Hypothalamus (tissue), 51 donors: ENCODE measurements at places on chromosomes 13 and 19.

DNA sequence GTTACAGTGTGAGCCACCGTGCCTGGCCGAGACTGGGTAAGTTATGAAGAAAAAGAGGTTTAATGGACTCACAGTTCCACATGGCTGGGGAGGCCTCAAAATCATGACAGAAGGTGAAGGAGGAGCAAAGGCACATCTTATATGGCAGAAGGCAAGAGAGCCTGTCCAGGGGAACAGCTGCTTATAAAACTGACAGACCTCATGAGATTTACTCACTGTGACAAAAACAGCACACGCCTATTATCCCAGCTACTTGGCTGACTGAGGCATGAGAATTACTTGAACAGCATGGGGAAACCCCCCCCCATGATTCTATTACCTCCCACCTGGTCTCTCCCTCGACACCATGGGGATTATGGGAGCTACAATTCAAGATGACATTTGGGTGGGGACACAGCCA is 23.4 kb upstream of the ZNF561 start:
- no peak for DNase-seq

- no peak for DNase-seq
These were observed 66.2 kb downstream of the ZMYM2 start for GRCh38 chr13:20024702-20025101.

- no peak for DNase-seq
These were observed 94.9 kb downstream of the TM9SF2 start for GRCh38 chr13:99596180-99596579.

DNA sequence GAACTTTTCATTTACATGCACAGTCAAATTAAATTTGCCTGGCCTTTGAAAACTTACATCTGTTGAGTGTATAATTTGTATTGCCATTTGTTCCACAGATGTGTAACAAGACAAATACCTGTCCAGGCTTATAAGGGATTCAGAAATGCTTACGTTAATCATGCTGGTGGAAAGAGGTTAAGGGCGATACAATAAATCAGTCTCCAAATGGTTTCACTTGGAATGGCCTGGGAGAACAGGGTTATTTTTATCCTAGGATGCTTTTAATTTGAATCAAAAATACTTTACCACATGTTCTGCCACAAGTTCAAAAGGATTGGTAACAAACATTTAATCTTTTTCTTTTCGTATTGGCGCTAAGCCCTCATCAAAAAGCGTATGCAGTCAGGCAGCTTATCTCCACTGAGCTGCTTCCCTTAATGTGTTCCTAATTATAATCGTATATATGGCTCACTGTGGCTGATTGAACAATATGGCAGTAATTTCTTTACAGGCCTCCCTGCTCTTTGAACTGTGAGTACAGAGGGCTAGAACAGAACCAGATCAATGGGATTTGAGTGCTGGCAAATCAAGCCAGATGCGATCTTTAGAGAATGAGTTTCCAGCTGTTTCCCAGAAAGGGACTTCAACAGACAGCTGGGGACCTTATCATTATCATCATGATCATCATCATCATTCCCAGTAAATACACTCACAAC is 425.7 kb downstream of the SPRY2 start:
- DNase-seq: no peak

DNA sequence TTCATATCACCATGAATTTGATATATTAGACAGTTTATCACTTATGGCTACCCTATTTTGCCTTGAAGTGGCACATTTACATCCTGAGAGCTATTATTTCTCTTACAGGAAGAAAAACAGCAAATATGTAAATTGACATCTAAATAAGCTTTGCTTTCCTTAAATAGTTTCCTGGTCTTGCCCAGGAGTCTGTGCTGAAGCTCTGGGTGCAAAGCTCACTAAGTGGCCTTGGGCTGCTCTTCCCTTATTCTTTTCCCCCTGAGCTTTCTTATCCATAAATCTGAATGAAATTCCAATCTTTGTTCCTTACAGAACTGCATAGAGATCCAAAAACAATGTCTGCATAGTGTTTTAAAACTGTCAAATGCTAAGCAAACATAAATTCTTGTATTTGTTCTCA is 56.3 kb downstream of the TNFSF13B start:
- DNase-seq: no peak

GRCh38 chr13:45086484-45086883 is 33.8 kb upstream of the GTF2F2 start:
- no peak for DNase-seq

GRCh38 chr19:48868114-48868886 is at the start of gene PLEKHA4:
Gene PLEKHA4 (minus strand): TSS chr19:48868617. CDS start chr19:48867620, 997 bp downstream.
- DNase-seq: no peak

DNA sequence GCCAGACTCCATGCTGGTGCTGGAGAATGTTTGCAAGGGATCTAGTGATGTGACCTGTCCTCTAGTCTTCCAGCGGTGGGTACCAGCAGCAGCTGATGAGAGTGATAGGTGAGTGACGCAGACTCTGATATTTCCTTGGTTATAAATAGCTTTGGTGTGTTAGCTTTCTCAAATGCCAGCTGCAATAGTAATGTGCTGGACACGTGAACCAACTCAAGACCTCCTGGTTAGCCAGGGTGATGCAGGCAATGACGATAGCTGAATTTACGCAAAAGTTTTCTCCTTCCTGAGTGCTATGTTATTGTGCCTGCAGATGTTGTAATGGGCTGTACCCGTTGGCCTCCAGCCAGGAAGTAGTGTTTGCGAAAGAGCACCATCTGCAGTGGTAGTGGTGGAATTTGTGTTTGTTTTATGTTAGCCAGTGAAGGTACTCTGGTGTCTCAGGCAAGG is 129.5 kb downstream of the CYSLTR2 start:
- DNase-seq: no peak

GRCh38 chr13:50419896-50420295 is 404.7 kb downstream of the KCNRG start:
- no peak for DNase-seq

DNA sequence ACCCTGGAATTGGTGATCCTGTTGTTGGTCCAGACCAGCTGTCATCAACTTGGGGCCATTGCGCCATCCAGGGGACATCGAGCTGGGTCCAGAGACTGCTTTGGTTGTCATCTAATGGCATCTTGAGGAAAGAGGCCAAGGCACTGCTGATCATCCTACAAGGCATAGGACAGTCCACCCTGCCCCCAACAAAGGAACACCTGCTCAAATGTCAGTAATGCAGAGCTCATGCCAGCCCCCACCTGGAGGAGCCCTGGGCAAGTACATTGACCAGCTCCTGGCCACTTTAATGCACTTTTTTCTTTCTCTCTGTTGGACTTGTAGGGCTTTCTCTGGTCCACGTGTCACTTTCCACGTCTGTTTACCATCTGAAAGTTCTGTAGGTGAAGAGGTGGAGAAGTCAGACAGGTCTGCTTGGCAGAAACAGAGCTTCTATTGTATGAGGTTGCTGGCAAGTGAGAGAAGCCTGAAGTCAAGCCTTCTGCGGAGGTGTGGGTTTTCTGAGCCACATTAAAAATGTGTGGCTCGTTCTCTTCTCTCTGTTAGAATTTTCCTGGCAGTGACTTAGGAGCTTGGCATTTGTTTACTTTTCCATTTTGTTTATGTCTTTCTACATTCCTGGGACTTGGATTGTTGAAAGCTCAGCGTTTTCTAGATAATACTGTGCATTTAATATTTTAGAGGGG is 124.0 kb upstream of the RNF113B start:
- DNase-seq: no peak

DNA sequence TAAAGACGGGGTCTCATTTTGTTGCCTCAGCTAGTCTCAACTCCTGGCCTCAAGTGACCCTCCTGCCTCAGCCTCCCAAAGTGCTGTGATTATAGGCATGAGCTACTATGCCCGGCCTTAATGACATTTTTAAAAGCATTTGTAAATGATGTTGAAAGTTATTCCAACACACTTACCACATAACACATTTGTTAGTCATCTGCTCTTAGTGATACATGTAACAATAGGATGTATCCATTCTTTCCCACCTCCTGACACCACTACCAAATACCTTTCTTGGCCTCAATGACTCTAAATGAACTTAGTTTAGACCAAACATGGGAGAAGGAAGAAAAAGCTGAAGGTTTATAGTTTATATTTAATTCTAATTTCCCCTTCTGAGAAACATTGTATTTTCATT is 59.8 kb upstream of the MEDAG start:
- DNase-seq: no peak

DNA sequence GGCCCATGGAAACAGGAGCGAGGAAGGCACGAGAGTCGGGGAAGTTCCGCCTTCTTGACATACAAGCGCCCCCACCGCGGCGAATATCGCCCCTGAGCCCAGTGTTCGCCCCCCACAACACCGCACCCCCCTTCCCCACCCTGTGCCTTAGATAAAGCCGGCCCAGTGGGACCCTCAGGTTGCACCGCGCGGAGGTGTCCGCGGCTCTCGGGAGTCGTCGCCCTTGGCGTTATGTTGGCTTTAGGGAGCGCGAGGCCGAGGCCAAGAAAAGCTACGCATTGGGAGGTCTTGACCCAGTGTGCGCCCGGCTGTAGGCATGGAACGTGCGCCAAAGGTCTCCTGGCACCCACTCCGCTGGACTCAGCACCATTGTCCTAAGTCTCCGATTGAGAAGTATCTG is 603 bp upstream of the ZNF132 start:
- DNase-seq: peak; percentile 33

- peak; percentile 9 for DNase-seq
These were observed 2.0 kb downstream of the OLFM2 start for GRCh38 chr19:9934132-9934950.

- DNase-seq: no peak
These were observed 2532.4 kb upstream of the PCDH20 start for GRCh38 chr13:63948045-63948444.

- no peak for DNase-seq
These were observed 35.0 kb downstream of the AMER2 start for GRCh38 chr13:25136880-25137787.

GRCh38 chr19:861756-862580 is 2.5 kb downstream of the CFD start:
- no peak for DNase-seq

GRCh38 chr13:23320926-23321534 is 112.5 kb downstream of the SACS start:
- DNase-seq: no peak

GRCh38 chr19:2550431-2551171 is 74.7 kb downstream of the GADD45B start:
- DNase-seq: peak; percentile 61

DNA sequence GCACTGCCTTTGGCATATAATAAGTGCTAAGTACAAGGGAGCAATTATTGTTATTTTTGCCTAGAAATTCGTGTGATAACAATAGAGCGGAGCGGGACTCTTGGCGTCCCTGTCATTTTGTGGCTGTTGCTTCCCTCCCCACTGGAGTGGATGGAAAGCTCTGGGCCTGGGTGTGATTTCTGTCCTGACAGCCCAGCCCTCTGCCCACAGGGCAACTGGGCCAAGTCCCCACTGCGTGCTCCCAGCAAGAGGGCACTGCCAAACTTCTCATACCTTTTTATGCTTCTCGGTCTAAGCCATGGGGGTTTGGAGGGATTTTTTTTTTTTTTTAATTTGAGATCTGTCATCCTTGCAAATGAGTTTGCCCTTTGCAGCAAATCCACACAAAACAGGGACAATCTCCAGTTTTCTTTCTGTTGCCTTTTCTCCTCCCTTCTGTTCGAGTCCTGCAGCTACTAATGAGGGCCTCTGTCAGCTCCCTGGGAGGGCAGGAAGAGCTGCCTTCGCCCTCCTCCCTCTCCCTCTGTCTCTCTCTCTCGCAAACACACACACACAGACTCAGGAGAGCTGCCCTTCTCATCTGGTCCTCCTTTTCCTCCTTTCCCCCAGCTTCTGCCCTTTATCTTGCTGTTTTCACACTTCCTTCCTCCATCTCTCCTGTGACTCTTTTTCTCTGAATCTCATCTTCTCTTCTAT is 103.9 kb downstream of the DNAJC15 start:
- no peak for DNase-seq

DNA sequence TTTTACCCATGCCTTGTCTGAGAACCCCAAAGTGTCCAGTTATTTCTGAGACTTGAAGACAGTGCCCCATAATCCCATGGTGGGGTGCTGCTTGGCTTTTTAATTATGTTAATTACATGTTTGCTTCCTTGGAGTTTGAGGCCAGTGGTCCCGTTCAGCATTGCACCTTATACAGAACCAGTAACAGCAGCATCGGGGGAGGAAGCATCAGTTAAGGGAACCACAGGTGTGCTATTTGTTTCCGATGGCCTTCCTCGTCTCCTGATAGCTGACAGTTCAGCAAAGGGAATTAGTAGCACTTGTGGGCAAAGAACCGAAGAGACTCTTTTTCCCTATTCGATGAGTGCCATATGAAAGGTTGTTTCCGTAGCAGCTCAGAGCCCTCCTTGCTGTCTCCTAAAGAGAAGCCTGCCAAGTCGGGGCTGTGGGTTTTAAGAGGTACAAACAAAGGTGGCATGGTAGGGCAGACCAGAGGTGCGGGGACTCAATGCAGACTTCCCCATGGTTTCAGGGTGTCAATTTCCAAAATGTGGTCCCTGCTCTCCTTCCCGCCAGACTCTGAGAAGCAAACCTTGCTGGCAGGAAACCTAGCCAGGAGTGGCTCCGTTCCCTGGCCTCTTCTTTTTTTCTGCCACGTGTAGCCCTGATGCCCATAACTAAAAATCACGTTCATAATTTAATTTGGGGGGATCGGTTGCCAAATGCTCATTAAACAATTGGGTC is 225.2 kb upstream of the TSHZ3 start:
- no peak for DNase-seq

DNA sequence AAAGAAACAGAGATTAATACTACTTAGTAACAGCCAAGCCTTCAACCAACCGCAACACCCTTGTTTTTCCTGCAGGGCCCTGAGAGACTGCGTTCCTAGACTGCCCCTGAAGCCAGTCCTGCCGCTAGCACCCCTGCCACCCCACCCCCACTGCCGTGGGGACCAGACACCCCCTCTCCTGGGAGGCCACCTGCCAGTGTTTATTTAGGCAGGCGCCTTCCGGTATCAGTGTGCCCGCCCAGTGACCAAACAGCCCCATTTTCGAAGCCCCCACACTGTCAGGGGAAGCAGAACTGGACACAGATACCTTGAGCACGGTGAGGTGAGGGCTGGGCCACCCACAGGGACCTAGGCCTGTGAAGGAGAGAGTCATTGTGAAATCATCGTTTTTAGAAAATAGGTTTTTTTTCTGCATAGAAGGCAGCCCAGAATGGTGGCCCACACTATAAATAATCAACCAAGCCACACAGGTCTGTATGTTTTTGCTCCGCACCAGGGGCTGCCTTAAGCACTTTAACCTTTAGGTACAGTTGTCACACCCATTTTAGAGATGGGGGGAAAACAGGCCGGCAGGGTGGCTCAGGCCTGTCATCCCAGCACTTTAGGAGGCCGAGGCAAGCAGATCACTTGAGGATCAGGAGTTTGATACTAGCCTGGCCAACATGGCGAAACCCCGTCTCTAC is 3.5 kb upstream of the TLE5 start:
- no peak for DNase-seq

GRCh38 chr13:99307247-99307646 is at the start of gene GPR183:
Gene GPR183 (minus strand): TSS chr13:99307399. CDS start chr13:99296145, 11,254 bp downstream.
- DNase-seq: no peak

GRCh38 chr19:5931251-5931650 is 17.2 kb downstream of the CAPS start:
- DNase-seq: no peak

GRCh38 chr19:3983936-3984583 is 1.2 kb downstream of the EEF2 start:
- DNase-seq: no peak
